ENCODE measurements at places on chromosomes 12 and 14.

GRCh38 chr12:48038085-48038484 lies 33.8 kb upstream of the COL2A1 start:
- DNase-seq = no peak

- DNase-seq = no peak
Measured at GRCh38 chr12:69383074-69383473, 23.5 kb downstream of the YEATS4 start.

DNA sequence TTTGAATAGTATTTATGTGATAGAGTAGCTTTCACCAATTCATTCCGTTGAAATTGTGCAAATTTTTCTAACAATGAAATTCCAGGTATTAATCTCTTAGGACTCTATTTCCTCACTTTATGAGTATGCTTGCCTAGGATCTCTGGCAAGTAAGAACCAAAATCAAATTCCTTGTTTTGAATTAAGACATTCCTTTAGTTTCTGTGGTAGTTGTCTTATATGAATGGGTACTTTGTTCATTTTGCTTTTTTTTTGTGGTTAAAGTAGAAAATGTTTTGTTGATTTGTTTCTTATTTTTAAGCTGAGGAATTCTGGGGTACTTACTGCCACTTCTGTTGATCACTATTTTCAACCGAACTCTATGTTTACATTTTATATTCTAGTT lies 59.8 kb downstream of the KITLG start:
- DNase-seq = no peak

GRCh38 chr14:70333289-70333688 lies 26.2 kb downstream of the COX16 start:
- no peak for DNase-seq

GRCh38 chr14:93926245-93926872 lies 785 bp upstream of the FAM181A start:
- DNase-seq = no peak

DNA sequence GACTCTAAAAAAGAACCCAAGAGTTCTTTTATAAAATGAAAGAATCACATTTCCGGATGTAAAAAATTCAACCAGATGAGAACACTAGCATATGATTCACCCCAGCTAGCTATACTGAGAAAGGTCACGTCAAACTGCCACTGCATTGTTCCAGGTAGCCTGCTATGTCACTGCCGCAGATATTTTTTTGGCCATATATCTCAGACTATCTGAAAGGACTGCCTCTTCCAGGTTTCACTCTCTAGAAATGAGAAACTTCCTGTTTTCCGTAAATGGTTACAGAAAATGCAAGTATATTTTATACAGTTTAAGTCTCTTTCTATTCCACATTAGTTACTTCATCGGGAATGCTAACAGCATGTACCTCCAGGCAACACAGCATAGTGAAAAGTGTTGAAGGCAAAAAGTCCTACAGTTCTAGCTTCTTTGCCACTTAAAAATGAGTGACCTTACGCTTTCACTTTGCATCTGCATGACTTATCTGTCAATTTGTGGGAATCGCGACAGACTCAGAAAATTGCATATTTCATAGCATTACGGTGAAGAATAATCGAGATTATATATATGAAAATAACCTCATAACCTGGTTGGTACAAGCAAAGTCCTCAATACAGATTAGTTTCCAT lies 105.2 kb downstream of the MED13L start:
- no peak for DNase-seq

GRCh38 chr12:98149270-98149669 lies 366.1 kb upstream of the TMPO start:
- no peak for DNase-seq

GRCh38 chr12:120933786-120934185 lies 29.6 kb upstream of the SPPL3 start:
- no peak for DNase-seq

GRCh38 chr12:25253371-25254068 lies 2.8 kb upstream of the KRAS start:
- DNase-seq = no peak

- no peak for DNase-seq
Measured at GRCh38 chr12:112907415-112908157, 824 bp downstream of the OAS1 start.

GRCh38 chr14:80545935-80546854 lies 334.9 kb upstream of the DIO2 start:
- DNase-seq = no peak

- no peak for DNase-seq
Measured at GRCh38 chr14:63501429-63501828, 41.7 kb downstream of the PPP2R5E start.

GRCh38 chr12:29067430-29067829 lies 81.6 kb upstream of the FAR2 start:
- DNase-seq = no peak

DNA sequence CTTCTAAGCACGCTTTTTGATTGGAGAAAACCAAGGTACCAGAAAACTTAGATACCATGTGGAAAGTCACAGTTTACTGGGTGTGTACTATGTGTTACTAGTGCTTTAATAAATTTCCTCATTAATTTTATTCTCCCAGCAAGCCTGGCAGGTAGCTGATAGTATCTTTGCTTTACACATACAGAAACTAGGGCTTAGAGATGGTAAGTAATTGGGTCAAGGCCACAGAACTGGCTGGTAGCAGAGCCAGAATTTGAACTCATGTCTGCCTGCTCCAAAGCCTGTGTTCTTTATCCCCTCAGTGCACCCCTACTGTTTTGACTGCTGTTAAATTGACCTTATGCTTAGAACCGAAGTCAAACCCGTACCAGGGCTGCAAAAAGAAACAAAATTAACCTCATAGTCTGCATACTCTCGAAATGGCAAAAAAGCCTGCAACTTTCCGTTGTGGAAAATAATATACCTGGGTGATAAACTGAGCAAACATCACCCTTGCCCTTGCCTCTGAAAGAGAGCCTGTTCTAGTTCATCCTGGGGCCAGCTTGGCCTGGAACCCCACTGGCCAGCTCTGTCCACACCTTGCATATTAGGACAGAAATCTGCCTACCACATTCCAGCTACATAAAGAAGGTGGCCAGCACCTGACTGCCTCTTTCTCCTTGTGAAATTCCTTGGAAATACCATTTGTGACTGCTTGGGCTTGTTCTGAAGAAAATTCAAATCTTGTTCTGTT lies 118.9 kb downstream of the ETV6 start:
- no peak for DNase-seq

DNA sequence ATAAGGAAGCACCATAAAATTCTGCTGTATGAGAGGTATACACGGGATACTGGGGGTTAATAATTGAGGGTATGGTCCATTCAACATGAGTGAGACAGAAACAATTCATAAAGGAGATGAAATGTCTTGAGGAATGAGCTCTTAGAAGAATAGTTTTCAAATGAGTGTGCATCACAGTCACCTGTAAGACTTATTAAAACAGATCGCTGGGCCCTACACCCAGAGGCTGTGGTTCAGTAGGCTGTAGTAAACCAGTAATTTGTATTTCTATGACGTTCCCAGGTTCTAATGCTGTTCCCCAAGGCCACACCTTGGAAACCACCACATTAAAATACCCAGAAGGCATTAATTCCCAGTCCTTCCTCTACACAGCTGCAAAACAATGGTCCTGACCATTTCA lies 49.6 kb downstream of the CAND1 start:
- no peak for DNase-seq

GRCh38 chr14:75417674-75418073 lies 10.1 kb upstream of the JDP2 start:
- DNase-seq = peak; percentile 85

- peak; percentile 89 for DNase-seq
Measured at GRCh38 chr14:74860899-74861733, 14.8 kb downstream of the PROX2 start.

GRCh38 chr12:131058700-131059099 lies 105.0 kb downstream of the ADGRD1 start:
- DNase-seq = no peak

GRCh38 chr12:32365473-32366064 lies 33.8 kb upstream of the FGD4 start:
- peak; percentile 79 for DNase-seq

DNA sequence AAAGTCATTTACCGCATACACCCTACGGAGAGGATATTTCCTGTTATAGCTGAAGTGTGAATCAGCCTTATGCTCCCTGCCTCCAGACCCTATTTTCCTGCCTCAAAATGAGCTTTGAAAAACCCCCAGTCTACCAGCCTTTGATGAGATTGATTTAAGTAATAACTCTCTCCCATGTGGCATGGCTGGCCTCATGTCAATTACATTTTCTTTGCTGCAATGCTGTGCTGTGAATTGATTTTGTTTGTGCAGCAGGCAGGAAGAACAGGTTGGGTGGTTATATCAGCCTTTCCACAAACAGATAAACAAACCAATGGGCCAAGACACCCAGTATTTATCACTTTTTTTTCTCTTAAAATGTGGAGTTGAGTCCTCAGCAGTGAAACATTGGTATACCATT lies 1105.5 kb upstream of the TMEM132C start:
- DNase-seq = no peak

- no peak for DNase-seq
Measured at GRCh38 chr12:24153079-24153478, 203.6 kb upstream of the SOX5 start.

DNA sequence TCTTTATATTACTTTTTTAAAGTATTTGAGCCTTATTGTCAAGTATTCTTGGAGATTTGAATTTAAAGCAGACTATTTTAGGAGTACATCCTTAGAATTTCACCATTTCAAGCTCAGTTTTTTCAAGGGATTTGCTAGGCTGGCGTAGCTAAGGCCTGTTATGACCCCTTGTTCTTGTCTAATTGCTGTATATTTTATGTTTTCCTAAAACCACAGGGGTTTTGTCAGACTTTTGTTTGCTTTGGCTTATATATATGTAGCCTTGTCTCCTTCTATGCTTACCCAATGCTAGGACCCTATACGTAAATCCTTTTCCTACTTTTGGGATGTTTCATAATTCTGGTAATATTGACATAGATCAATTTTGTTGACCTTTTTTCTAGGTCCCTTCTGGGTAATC lies 147.0 kb upstream of the SYT10 start:
- no peak for DNase-seq

GRCh38 chr14:82447586-82447985 lies 913.9 kb upstream of the SEL1L start:
- DNase-seq = no peak

- DNase-seq = peak; percentile 2
Measured at GRCh38 chr14:21852061-21852664, 178.5 kb upstream of the OR4E1 start.

GRCh38 chr12:82966001-82966559 lies 279.4 kb downstream of the TMTC2 start:
- no peak for DNase-seq

DNA sequence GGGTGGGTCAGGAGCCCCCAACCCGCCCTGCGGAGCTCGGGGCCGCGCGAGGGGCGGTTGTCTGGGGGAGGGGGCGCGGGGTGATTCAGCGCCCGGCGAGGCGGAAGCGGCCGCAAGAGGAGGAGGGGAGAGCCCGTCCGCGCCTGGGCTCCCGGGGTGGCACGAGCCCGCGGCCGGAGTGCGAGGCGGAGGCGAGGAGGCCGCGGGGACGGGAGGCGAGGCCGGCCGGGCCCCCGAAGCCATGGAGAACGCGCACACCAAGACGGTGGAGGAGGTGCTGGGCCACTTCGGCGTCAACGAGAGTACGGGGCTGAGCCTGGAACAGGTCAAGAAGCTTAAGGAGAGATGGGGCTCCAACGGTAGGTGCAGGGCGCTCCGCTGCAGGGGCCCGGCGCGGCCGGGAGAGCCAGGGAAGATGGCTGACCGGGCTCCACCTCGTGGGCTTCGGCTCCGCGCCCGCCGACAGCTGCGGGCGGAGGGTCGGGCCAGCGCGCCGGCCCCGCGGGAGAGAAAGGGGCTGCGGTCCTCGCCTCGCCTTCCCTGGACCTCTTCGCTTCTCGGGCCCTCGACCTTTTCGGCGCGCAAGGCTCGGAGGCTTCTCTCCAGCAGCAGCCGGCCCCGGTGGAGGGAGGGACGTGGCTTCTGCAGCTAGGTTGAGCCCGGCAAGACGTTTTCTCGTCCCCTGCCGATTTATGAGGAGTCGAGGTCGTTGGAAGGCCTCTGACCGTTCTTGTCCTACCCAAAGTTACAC lies 677 bp downstream of the ATP2A2 start:
- peak; percentile 57 for DNase-seq

- no peak for DNase-seq
Measured at GRCh38 chr12:28217805-28218204, 27.5 kb downstream of the CCDC91 start.

- peak; percentile 42 for DNase-seq
Measured at GRCh38 chr12:19829100-19829853, 390.0 kb downstream of the AEBP2 start.

DNA sequence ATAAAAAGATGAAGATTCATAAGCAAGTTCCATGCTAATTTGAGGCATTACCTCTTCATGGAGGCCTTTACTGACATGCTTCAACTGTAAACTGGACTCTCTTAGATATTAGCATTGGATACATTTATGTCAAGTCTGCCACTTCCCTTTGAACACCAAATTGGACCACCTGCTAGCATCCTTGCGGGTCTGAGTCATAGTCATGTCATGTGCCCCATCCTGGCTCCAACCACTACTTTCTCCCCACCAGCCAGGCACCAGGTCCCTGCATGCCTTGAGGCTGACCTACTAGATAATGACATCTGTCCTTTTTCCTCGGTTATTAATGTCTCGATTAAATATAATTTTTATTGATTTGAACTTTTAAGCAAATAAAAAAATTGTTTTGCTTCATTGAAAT lies 32.9 kb upstream of the EEA1 start:
- no peak for DNase-seq

DNA sequence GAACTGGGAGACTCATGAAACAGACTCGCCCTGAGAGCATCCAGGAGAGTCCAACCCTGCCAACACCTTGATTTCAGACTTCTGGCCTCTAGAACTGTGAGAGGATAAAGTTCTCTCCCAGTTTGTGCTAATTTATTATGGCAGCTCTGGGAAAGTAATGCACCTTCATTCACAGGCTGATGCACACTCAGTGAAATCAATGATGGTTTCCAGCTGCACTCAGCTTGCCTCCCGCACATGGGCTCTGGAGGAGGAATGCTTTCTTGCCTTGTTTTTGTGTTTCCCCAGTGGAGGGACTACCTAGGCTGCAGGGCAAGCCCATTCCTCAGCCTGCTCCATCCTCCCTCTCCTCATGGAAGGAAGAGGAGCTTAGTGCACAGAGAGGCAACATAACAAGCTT lies 45.7 kb downstream of the TMEM132C start:
- DNase-seq = no peak

- no peak for DNase-seq
Measured at GRCh38 chr12:98492580-98493140, 22.7 kb upstream of the TMPO start.

DNA sequence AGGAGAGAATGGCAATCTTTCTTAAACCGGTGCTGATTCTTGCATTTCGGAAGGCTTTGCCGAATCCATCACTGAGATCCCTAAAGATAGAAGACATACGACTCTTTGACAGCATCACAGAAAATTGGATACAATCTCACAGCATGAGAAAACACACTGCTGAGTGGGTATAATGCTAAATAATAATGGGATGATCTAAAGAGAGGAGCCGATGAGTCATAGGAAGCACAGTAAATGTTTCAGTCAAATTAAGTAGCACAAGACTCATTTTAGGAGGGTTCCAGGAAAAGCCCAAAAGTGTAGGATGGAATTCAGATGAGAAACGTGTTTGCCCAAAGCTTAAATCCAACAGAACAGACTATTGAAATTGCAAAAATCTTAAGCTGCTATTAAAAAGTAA lies 81.7 kb downstream of the CPNE8 start:
- DNase-seq = peak; percentile 48

Measured in fibroblast of villous mesenchyme (primary cell).